Forelimb muscle (tissue), 1 donor: ENCODE measurements at places on chromosomes 7 and 10.

- DNase-seq, result no peak
These were observed 129.5 kb upstream of the PCGF5 start for GRCh38 chr10:91090761-91091529.

DNA sequence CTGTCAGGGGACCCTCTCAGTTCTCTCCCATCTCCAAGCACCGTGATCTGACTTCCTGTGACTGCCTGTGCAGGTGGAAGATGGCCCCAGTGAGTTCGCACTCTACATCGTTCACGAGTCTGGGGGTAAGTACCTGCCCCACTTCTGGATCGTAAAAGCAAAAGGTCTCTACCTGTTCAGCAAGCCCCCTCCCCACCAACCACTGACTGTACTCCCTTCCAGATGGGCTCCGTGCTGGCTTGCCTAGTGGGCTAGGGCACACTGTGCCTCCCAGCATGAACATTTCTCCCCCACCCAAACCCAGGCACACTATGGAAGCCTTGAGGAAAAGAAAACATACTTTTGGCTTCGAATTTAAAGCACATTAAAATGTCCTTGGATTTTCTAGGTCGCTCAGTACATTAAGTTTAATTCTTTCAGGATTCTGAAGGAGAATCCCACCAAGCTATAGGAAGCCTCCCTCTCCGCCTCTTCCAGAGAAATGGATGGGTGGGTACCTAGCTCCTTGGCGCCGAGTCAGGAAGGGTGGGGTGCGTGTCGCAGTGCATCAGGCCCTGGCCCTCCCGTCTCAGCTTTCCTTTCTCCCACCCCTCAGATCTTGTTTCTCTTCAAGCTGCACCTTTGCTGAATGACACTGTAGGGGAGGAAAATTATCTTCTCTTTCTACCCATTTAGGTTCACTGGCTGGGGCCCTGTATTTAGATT lies 11.0 kb upstream of the ZNF22 start:
- DNase-seq, result no peak

GRCh38 chr10:132563485-132564248 lies 26.1 kb downstream of the INPP5A start:
- no peak for DNase-seq

DNA sequence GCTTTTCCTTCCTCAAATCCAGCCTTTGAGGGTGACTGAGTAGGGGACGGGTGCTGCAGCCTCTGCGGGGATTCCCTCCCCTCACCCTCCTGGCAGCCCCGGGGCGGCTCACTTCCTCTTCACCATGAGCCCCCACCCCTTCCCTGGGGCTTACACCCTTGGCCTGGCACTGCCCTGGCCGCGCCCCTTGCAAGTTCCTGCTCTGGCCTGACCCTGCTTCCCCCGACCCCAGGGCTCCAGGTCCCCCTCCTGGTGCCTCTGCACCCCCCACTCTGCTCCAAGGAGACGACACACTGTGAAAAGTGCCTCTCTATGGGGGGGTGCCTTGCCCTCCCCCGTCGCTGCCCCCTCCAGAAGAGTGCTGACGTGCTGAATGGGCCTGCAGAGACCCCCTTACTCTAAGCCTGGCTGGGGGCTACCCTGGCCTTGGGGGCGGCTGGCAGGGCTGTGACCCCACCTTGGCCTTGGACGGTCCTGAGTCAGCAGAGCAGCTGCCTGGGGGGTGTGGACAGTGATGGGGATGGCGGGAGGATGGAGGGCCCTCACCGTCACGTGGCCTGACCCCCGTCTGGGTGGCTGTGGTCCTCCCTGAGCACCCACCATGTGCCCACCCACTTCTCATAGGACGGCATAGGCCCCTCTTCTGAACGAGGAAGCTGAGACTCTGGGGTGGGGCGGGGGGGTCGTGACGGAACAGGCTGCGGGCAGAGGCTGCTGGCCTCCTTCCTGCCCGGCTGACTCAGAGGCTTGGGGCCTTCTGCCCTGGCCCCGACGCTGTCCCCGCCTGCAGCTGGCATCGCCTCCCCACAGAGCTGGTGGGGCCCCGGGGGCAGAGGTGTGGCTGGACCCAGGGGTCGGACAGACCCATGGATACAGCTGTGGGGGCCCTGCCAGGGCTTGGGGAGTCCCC lies 9.8 kb downstream of the LFNG start:
- no peak for DNase-seq

GRCh38 chr7:98681951-98682350 lies 64.9 kb downstream of the NPTX2 start:
- DNase-seq, result no peak

DNA sequence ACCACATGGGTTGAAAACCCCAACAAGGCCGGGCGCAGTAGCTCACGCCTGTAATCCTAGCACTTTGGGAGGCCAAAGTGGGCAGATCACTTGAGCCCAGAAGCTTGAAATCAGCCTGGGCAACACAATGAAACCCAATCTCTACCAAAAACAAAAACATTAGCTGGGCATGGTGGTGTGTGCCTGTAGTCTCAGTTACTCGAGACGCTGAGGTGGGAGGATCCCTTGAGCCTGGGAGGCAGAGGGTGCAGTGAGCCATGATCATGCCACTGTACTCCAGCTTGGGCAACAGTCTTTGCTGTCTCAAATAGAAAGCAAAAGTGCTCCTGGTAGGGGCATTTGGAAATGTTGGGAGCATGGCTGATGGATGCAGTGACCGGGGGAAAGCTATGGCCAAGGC lies 209.6 kb upstream of the PLXNA4 start:
- DNase-seq, result no peak

GRCh38 chr10:46283580-46284285 lies 3.1 kb upstream of the ANTXRL start:
- no peak for DNase-seq

DNA sequence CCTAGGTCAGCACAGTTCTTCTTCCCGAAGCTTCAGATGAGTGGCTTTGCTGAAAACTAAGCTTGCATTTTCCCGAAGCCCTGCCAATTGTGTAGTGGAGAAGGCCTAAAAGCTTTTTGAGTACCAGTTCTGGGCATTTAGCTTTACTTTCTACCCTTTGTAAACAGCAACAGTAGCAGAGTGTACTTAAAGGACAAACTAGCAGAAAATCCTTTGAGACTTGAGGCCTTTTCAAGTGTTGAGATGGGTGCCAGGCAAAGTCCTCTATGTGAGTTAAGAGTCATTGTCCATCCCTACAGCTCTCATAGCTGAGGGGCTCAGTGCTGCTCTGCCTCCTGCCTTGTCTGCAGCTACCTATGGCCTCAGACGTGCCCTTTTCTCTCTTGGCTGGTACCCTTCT lies 368.2 kb downstream of the CCSER2 start:
- DNase-seq, result no peak
